Esophagus squamous epithelium (tissue), 5 donors: ENCODE measurements at places on chromosomes 2 and 18. TPM values are rescaled to one million over a fixed set of nuclear protein-coding genes. Genes with fewer than 3 reads are reported as not detected.

Gene BMP10
- total RNA-seq = not detected

Gene IL1R2
- 182 TPM for total RNA-seq

Gene OBSL1
- total RNA-seq = 20.5 TPM

- H3K4me1 ChIP-seq = no peaks in the 10 kb centered on the region
- no peaks in the 10 kb centered on the region for H3K36me3 ChIP-seq
These were observed 52.3 kb upstream of the SCG2 start for GRCh38 chr2:223654384-223654915.

DNA sequence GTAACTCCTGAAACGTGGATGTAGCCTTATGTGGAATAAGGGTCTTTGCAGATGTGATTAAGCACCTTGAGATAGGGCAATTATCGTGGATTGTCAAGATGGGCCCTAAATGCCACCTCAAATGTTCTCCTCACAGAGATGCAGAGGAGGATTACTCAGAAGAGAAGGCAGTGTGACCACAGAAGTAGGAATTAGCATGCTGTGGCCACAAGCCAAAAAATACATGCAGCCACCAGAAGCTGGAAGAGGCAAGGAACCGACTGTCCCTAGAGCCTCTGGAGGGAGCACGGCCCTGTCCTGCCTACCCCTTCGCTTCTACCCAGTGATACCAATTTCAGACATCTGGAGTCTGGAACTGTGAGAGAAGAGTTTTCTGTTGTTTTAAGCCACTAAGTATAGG lies 47.3 kb upstream of the MGAT5 start:
- H3K4me1 ChIP-seq = peaks cover 4% of the 10 kb centered on the region
- no peak overlapping the region for H3K4me3 ChIP-seq
- no peak overlapping the region for H3K27ac ChIP-seq
- no peaks in the 10 kb centered on the region for H3K27me3 ChIP-seq

DNA sequence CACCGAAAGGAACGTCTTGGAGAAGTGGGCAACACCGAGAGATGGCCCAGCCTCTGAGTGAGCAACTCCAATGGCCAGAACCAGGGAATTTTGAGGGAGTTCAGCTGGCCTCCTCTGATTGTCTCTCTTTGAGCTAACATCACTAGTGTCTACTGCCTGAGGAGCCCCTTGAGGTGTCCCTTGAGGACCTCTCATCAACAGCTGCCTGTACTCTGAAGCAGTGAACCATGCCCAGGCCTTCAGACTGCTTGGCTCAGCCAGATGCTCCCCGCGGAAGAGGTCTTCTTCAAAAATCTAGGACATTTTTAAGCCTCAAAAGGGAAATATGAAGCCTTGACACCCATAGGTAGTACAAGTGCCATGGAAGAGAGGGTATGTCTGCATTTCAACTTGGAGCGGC lies 430.4 kb downstream of the TXNL1 start:
- H3K4me3 ChIP-seq = no peak overlapping the region
- DNase-seq = no peak
- H3K36me3 ChIP-seq = no peaks in the 10 kb centered on the region
- H3K27me3 ChIP-seq = no peaks in the 10 kb centered on the region
- no peak overlapping the region for H3K27ac ChIP-seq
- H3K4me1 ChIP-seq = no peaks in the 10 kb centered on the region

GRCh38 chr2:64697297-64698176 lies 43.8 kb upstream of the SERTAD2 start:
- no peaks in the 10 kb centered on the region for H3K4me1 ChIP-seq
- no peak for DNase-seq
- no peaks in the 10 kb centered on the region for H3K36me3 ChIP-seq
